CD4-positive, alpha-beta memory T cell (primary cell): ENCODE measurements at places on chromosomes 2 and 18.

DNA sequence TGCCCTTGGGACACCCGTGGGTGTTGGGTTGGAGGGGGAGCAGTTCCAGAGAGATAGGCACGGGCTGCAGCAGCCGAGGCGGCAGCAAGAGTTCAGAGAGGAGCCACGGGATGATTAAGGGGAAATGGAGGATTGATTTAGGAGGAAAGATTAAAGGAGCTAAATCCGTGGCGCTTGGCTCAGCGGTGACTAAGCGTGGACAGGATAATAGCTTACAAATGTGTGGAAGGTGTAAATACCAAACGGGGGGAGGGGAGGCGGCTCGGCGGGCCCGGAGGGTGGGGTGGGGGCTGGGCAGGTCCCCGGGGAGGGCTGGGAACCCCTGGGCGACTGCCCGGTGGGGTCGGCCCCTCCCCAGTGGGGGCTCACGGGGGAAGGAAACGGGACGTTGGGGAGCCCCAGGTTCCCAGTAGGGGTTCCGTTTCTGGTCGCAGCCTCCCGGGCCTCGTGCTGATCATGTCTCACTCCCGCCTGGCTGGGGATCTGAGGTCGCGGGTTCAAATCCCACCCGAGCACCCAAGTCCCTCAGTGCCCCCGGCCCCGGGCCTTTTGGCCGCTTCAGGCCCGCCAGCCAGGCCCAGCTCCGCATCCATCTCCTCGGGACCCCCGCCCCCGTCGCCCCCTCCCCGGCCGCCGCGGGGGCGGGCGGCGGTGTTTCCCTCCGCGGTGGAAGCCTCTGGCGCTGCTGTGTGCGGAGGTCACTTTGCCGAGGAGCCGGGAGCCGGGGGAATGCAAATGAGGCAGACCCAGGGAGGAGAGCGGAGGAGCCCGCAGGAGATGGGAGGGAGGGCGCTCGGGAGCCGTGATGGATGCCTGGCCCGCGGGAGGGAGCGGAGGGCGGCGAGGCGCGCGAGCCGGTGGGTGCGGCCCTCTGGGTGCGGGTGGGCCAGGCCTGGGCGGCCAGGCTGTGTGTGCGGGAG lies 8.1 kb downstream of the ASIC4 start:
- H3K36me3 ChIP-seq, result no peaks in the 10 kb centered on the region
- H3K4me3 ChIP-seq, result no peak overlapping the region
- no peak for DNase-seq
- H3K4me1 ChIP-seq, result peaks cover 10% of the 10 kb centered on the region
- peaks cover 29% of the 10 kb centered on the region for H3K27me3 ChIP-seq
- no peak overlapping the region for H3K27ac ChIP-seq

GRCh38 chr2:8753609-8754008 lies 71.8 kb downstream of the ID2 start:
- H3K27me3 ChIP-seq, result no peaks in the 10 kb centered on the region
- H3K27ac ChIP-seq, result no peak overlapping the region
- no peaks in the 10 kb centered on the region for H3K4me1 ChIP-seq
- H3K4me3 ChIP-seq, result no peak overlapping the region

- DNase-seq, result no peak
- no peaks in the 10 kb centered on the region for H3K36me3 ChIP-seq
- H3K27ac ChIP-seq, result no peak overlapping the region
- no peaks in the 10 kb centered on the region for H3K4me1 ChIP-seq
- H3K4me3 ChIP-seq, result no peak overlapping the region
Observed at GRCh38 chr18:73613706-73614340, 533.8 kb downstream of the FBXO15 start.

DNA sequence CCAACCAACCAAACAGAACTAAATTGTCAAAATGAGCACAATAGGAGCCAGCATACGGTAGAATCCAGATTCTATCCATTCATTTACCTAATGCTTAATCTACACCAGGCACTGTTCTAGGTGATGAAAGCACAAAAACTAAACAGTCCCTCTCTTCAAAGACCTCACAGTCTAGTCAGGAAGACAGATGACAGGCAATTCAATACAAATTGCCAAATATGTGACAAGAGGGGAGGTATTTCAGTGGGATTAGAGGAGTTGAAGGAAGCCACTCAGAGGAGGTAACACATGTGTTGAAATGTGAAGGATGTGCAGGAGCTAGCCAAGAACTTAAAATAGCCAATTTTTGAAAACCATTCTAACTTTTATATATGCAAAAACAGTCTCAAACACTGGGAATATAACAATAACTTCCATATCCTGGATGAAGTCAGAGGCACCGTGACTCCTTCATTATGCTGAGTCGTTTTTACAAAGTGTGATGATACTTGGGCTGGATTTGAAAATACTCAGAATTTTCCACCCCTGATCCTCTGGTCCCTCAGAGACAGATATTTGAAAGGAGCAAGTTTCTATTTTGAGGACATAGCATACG lies 204.9 kb downstream of the PID1 start:
- no peaks in the 10 kb centered on the region for H3K27me3 ChIP-seq
- no peaks in the 10 kb centered on the region for H3K4me1 ChIP-seq
- H3K27ac ChIP-seq, result no peak overlapping the region
- H3K4me3 ChIP-seq, result no peak overlapping the region
- no peak for DNase-seq
- no peaks in the 10 kb centered on the region for H3K36me3 ChIP-seq

DNA sequence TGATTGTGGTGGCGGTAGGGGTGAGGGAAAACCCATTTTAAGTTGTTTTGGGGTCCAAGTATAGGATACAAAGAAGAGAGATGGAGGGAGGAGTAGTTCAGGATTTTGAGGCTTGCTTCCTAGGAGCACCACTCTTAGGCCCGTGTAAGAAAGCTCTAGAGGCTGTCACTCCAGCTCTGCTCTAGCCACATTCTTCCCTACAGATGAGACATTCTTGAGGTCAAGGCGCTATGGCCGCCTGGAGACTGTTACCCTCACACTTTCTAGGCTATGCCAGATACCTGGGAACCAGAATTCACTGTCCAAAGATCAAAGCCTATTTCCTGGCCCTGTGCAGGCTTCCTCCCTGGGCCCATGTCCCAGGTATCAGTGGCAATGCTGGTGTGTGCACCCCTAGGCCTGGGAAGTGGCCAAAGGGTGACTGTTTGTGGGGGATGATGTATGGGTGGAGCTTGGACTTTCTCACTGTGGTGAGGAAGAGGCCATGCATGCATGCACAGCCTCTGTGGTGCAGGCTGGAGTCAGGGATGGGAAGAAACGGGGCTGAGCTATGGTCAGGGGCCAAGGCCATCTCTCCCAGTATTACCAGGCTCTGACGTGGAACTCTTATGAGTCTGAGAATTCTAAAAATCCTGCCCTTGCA lies 7.0 kb upstream of the TTL start:
- no peak overlapping the region for H3K27ac ChIP-seq
- H3K4me1 ChIP-seq, result no peaks in the 10 kb centered on the region
- H3K36me3 ChIP-seq, result no peaks in the 10 kb centered on the region
- DNase-seq, result no peak
- no peaks in the 10 kb centered on the region for H3K27me3 ChIP-seq

DNA sequence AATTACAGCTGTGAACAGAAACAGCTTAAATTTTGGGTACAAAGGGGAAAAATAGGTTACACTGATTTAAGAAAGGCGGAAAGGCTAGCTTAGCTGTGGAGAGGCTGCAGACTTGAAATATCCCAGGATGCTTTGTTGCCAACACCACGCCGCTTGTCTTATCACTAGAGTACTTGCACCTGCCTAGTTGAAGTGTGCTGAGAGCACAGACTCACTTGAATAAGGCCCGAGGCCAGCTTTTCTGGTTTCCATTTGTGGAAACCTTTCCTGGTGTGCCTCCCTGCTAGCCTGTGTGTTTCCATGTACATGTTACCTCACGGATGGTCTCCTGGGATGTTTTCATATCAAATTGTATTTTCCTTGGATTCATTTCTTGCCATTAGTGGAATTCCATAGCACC lies 3.2 kb downstream of the CABLES1 start:
- no peak overlapping the region for H3K27ac ChIP-seq
- no peak overlapping the region for H3K4me3 ChIP-seq
- peaks cover 19% of the 10 kb centered on the region for H3K27me3 ChIP-seq
- H3K36me3 ChIP-seq, result no peaks in the 10 kb centered on the region
- DNase-seq, result no peak
- peaks cover 19% of the 10 kb centered on the region for H3K4me1 ChIP-seq

DNA sequence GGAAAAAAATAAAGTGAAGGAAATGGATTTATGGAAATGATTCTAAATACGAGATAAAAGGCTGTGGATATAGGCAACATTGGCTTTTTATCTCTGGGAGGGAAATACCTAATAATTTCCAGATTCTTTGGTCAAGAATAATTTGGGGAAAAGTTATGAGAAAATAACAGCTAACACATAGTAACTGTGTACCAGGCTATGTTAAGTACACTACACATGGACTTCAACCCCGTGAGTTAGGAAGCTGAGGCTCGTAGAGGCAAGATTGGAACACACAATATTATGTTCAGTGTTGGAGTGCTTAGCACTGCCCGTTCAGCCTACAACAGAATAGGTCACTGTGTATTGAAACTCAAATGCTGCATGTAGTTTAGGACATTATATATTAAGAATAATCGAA lies 34.3 kb upstream of the GPD2 start:
- peaks cover 8% of the 10 kb centered on the region for H3K4me1 ChIP-seq
- H3K4me3 ChIP-seq, result no peak overlapping the region
- H3K27ac ChIP-seq, result no peak overlapping the region
- no peaks in the 10 kb centered on the region for H3K36me3 ChIP-seq

DNA sequence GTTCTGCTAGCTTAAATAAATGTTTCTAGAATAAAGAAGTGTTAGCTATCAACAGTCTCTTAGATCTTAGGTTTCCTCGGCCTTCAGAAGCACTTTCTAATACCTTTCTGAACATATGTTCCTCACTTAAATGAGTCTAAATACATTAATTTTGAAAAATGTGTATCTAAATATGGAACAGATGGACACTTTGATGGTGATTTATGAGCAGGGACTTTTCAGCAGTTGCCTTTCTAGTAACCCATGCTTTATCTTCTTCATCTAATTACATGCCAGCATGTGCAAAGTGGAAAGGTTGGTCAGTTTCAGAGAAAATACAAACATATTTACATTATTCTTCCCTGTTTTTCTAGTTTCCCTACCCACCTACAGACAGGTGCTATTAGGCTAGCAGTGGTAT lies 797.0 kb upstream of the CHAC2 start:
- H3K4me3 ChIP-seq, result no peak overlapping the region
- no peaks in the 10 kb centered on the region for H3K27me3 ChIP-seq
- H3K36me3 ChIP-seq, result no peaks in the 10 kb centered on the region
- DNase-seq, result no peak

- H3K36me3 ChIP-seq, result no peaks in the 10 kb centered on the region
- H3K27ac ChIP-seq, result no peak overlapping the region
- DNase-seq, result no peak
- H3K27me3 ChIP-seq, result no peaks in the 10 kb centered on the region
- no peak overlapping the region for H3K4me3 ChIP-seq
Observed at GRCh38 chr2:31256611-31257382, 22.8 kb downstream of the EHD3 start.

GRCh38 chr18:34033968-34034367 lies 190.7 kb downstream of the NOL4 start:
- no peak overlapping the region for H3K27ac ChIP-seq
- no peak overlapping the region for H3K4me3 ChIP-seq
- no peaks in the 10 kb centered on the region for H3K4me1 ChIP-seq
- H3K36me3 ChIP-seq, result no peaks in the 10 kb centered on the region
- no peak for DNase-seq

GRCh38 chr2:213237787-213238186 lies 46.5 kb upstream of the SPAG16 start:
- H3K27ac ChIP-seq, result no peak overlapping the region
- DNase-seq, result no peak
- H3K4me3 ChIP-seq, result no peak overlapping the region
- no peaks in the 10 kb centered on the region for H3K4me1 ChIP-seq

- H3K4me3 ChIP-seq, result no peak overlapping the region
- H3K4me1 ChIP-seq, result peaks cover 44% of the 10 kb centered on the region
- peak overlapping the region; percentile 72 for H3K27ac ChIP-seq
- no peak for DNase-seq
Observed at GRCh38 chr18:74500372-74500771, 4.2 kb downstream of the CNDP2 start.

DNA sequence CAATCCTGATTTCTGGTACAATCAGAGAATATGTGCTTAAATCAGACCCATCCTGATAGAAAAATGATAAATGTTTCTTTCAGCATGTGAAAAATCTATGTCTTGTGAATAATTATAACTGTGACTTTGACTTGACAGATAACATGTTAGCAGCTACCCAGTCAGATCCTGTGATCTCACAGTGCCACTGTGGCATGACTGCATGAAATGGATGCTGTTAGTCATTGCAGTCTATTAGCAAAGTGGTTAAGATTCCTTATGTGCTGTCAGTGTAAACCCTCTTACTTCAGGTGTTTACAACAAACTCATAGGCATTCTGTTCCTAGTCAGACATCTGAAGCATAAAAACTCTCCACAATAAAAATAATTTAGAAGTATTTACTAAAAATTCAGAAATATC lies 244.6 kb upstream of the RND3 start:
- no peak for DNase-seq
- no peaks in the 10 kb centered on the region for H3K27me3 ChIP-seq
- H3K27ac ChIP-seq, result no peak overlapping the region
- H3K4me1 ChIP-seq, result no peaks in the 10 kb centered on the region
- no peak overlapping the region for H3K4me3 ChIP-seq

DNA sequence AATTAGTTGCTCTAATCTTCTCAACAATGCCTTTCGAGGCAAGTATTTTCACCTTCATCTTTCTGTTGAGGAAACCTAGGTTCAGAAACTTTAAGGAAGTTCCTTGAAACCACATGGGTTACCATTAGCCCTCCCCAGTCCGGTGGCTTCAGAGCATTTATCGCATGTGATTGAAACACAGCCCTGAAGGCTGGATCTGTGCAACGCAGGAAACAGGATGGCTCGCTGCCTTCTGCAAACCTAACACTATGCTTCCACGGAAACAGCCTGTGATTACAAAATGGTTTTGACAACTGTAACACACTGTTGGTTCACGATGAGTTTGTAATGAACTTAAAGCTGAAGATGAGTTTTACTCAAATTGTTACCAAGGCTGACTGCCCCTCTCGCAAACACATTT lies 68.5 kb downstream of the EPB41L3 start:
- H3K27me3 ChIP-seq, result no peaks in the 10 kb centered on the region
- DNase-seq, result no peak
- H3K27ac ChIP-seq, result no peak overlapping the region
- no peaks in the 10 kb centered on the region for H3K36me3 ChIP-seq
- H3K4me1 ChIP-seq, result no peaks in the 10 kb centered on the region

GRCh38 chr2:234491281-234491680 lies 5.6 kb downstream of the ARL4C start:
- peak overlapping the region; percentile 43 for H3K4me3 ChIP-seq
- peaks cover 21% of the 10 kb centered on the region for H3K36me3 ChIP-seq
- no peaks in the 10 kb centered on the region for H3K27me3 ChIP-seq

GRCh38 chr2:134788417-134788816 lies 50.0 kb upstream of the ACMSD start:
- no peak overlapping the region for H3K4me3 ChIP-seq
- no peaks in the 10 kb centered on the region for H3K27me3 ChIP-seq
- H3K36me3 ChIP-seq, result no peaks in the 10 kb centered on the region
- DNase-seq, result no peak
- no peaks in the 10 kb centered on the region for H3K4me1 ChIP-seq

DNA sequence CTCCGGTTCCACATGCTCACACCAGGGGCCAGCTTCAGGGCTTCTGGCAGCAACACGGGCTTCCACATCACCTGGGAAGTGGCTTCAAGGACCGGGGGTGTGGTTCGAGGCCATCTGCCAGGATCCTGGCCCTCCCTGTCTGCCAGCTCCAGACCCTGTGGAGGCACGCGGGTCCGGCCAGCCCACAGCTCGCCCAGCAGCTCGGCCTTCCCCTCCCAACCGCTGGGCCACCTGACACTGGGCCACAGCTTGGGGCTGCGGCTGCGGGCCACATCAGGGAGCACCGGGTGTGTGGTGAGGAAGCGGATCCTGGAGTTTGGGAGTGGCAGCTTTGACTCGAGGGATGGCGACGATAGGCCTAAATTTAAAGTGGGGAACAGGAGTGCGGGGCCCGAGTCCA lies 7.0 kb downstream of the C2orf81 start:
- no peak for DNase-seq
- H3K4me1 ChIP-seq, result peaks cover 14% of the 10 kb centered on the region
- no peaks in the 10 kb centered on the region for H3K36me3 ChIP-seq
- H3K4me3 ChIP-seq, result peak overlapping the region; percentile 24
- no peak overlapping the region for H3K27ac ChIP-seq
